Mucosa of descending colon (tissue), 3 donors: ENCODE measurements at places on chromosomes 5 and 9.

DNA sequence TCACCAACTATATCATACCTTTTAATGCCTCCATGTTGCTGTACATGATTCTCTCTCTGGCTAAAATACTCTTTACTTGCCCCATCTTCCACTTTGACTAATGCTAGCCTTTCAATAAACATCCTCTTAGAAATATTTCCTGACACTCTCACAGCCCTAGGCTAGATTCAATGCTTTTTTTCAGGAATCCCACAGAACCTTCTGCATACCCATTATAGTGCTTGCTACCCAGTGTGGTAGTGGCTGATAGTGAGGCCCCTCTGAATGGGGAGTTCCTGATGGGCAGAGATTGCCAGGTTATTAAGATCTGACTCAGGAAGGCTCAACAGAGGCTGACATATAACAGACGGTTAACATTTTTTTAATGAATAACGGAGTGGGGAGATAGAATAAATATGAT lies 11.6 kb downstream of the SSBP2 start:
- DNase-seq: no peak

DNA sequence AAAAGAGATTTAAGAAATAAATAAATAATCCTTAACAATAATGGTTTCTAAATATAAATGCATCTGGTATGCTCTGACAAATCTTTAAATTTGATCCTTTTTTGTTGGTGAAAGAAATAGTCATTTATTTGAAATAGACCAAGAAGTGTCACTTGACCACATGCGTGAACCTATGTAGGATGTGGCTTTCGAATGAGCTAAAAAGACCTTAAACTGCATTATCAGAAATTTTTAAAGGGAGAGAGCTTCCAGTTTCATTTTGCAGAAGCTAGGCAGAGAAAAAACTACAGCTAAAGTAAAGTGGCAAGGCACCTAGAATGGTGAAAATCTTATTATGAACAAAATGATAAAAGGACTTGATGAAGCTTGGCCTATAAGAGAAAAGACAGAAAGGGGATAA lies 309.2 kb upstream of the EFNA5 start:
- DNase-seq: no peak

GRCh38 chr5:32955814-32956213 lies 244.7 kb downstream of the NPR3 start:
- DNase-seq: no peak

GRCh38 chr5:2024986-2025721 lies 142.4 kb upstream of the IRX4 start:
- DNase-seq: no peak

GRCh38 chr5:158409507-158409906 lies 550.6 kb upstream of the CLINT1 start:
- no peak for DNase-seq

GRCh38 chr5:157860898-157861890 lies 2.2 kb upstream of the CLINT1 start:
- peak; percentile 71 for DNase-seq
